ENCODE measurements at places on chromosomes 11 and 22. TPM values are rescaled to one million over a fixed set of nuclear protein-coding genes. Genes with fewer than 3 reads are reported as not detected.

CALCB gene
- 0.25 TPM for total RNA-seq

DNA sequence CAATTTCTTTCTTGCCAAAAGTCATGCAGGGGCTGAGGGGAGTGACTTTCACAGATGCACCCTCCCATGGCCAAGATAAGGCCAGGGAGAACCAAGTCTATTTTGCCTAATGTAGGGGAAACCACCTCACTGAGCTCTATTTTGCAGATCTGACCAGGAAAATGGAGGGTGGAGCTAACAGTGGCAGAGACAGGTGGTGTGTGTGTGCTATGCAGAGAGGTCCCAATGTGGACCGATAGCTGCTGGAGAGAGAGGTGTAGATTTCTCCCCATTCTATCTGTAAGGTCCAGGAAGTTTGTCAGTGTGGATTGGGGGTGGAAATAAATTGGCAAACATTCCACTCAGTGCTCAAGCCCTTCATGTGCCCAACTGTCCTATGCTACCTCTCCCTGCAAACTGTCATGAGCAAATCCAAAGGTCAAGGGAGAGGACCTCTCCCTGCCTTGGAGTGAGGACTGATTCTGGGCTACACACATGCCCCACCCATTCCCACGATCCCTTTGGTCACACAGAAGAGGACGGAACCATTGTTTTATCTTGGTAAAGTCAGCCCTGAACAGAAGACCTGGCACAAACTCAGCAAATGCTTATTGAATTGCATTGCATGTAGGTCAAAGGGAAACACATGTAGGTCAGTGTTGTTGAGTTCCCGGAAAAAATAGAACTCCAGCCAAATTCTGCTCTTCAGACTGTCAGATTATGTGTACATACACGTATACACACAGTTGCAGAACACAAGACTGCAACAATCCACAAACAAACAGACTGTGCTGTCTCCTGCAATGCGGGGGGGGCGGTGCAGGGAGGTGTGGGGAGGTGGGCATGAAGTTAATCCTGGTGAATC lies 65.9 kb downstream of the C11orf58 start:
- H3K27ac ChIP-seq: no peak overlapping the region
- no peaks in the 10 kb centered on the region for H3K36me3 ChIP-seq
- H3K4me1 ChIP-seq: no peaks in the 10 kb centered on the region
- H3K27me3 ChIP-seq: peaks cover 3% of the 10 kb centered on the region
- no peak overlapping the region for H3K4me3 ChIP-seq
- no peak for DNase-seq

- no peak for DNase-seq
- H3K4me3 ChIP-seq: no peak overlapping the region
- H3K27ac ChIP-seq: no peak overlapping the region
- H3K4me1 ChIP-seq: no peaks in the 10 kb centered on the region
- H3K36me3 ChIP-seq: no peaks in the 10 kb centered on the region
Observed at GRCh38 chr11:104222464-104222863, 58.5 kb upstream of the PDGFD start.

- no peak overlapping the region for H3K27ac ChIP-seq
- H3K4me3 ChIP-seq: no peak overlapping the region
- H3K36me3 ChIP-seq: no peaks in the 10 kb centered on the region
- DNase-seq: no peak
Observed at GRCh38 chr22:25759825-25760231, 17.8 kb downstream of the MYO18B start.

SYCE3 gene
- not detected for total RNA-seq

TRIM48 gene
- total RNA-seq: not detected

SCUBE2 gene
- total RNA-seq: not detected

DNA sequence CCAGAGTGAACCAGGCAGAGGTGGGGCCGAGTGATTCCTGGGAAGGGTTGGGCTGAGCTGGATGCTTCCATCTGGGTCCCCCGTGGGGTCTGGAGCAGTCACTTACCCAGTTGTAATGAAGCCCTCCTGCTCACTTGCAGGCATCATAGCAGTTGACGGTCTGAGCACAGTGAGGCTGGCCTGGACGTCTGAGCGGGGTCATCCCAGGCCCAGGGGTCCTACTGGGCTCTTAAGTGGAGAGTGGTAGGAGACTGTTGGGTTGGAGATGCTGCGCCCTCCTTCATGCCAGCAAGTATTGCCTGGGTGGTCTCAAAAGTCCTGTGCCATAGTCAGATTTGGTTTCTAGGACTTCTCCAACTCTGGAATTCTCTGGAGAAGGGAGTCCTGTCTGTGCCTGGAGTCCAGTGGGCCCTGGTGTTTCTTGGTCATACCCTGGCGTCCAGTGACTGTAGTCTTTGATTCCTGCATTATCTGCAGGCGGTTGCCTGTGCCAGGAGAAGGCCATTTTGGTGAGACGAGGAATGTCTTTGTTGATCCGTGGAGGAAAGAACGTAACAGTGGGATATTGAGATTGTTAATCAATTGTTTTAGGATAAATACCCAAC lies 82.3 kb downstream of the TBC1D22A start:
- H3K4me3 ChIP-seq: no peak overlapping the region
- peaks cover 11% of the 10 kb centered on the region for H3K36me3 ChIP-seq
- H3K4me1 ChIP-seq: no peaks in the 10 kb centered on the region
- no peak for DNase-seq

GRCh38 chr11:62166371-62166770 lies 23.6 kb upstream of the SCGB1D1 start:
- H3K27me3 ChIP-seq: peaks cover 12% of the 10 kb centered on the region
- H3K4me3 ChIP-seq: no peak overlapping the region
- no peak overlapping the region for H3K27ac ChIP-seq
- no peaks in the 10 kb centered on the region for H3K4me1 ChIP-seq
- no peaks in the 10 kb centered on the region for H3K36me3 ChIP-seq

DNA sequence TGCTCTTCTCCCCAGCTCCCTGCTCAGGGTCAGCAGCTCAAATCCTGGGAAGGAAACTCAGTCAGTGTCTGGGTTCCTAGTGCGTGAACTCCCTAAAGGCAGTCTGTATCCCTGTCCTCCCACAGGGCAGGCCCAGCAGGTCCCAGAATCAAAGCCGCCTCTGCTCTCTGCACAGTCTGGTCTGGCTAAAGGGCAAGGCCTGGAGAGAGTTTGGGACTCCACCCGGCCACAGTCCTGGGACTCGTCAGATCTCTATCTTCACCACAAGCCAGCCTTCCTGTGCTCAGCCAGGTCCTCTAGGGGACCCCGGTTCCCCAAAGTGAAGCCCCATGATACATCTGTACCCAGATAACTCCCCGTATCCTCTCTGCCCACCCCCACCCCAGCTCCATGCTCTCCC lies 56.2 kb upstream of the CSNK2A3 start:
- no peak overlapping the region for H3K4me3 ChIP-seq
- DNase-seq: no peak
- H3K4me1 ChIP-seq: no peaks in the 10 kb centered on the region
- H3K27me3 ChIP-seq: no peaks in the 10 kb centered on the region

DNA sequence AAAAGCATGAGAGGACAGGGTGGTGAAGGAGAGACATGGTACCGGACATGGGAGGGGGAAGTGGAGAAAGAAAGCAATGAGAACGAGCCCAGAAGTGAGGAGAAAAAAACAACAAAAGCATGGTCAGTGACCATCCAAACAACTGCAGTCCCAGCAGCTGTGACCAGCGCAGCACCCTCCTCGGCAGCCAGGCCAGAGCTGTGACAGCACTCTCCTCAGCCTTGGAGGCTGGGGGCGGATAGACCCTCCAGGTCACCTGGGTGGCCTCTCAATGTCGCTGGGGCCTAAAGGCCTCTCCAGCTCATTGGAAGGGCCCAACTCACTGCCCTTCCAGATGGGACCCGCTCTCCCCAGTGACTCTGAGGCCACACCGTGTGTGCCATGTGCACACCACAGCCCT lies 103.3 kb downstream of the MED15 start:
- H3K4me1 ChIP-seq: peaks cover 6% of the 10 kb centered on the region
- H3K27ac ChIP-seq: no peak overlapping the region
- no peaks in the 10 kb centered on the region for H3K27me3 ChIP-seq
- H3K4me3 ChIP-seq: no peak overlapping the region
- H3K36me3 ChIP-seq: no peaks in the 10 kb centered on the region

OR56A1 gene
- total RNA-seq: not detected

DNA sequence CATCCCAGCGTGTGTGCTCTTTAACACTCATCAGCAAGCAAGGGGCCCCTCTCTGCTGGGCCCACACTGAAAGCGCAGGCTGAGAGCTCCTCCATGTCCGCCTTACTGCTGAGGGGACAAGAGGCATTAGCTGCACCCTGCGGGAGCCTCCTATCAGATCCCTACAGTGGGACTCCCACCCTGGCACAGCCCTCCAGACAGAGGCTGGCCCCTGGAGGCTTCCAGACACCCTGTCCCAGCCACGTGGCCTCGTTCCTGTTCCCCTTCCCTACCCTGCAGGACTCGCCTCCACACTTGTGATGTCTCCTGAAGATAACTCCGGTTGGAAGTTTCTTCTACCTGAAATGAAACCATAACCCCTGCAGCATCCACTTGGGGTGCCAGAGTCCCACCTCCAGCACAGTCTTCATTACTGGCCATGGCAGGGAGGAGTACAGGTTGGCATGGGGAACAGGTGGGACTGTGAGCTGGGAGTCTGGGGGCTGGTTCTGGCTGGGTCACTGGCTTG lies 5.0 kb upstream of the SH3BP1 start:
- no peaks in the 10 kb centered on the region for H3K27me3 ChIP-seq
- peak overlapping the region; percentile 59 for H3K4me3 ChIP-seq
- no peaks in the 10 kb centered on the region for H3K36me3 ChIP-seq
- H3K4me1 ChIP-seq: peaks cover 89% of the 10 kb centered on the region

OR5M10 gene
- total RNA-seq: not detected

DNA sequence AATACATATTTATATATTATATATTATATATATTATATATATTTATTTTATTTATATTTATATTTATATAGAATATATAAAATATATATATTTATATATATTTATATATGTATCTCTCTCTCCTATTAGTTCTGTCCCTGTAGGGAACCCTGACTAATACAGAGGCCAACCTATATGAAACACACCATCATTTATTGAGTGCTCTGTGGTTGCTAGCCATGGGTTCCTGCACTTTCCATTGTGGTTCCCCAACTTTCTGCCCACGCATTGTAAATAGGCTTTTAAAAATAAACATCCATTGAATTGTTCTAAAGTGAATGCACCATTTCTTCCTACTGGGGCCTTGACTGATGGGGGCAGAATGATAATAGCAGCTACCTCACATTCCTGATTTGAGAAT lies 93.8 kb upstream of the SESN3 start:
- H3K27me3 ChIP-seq: no peaks in the 10 kb centered on the region
- no peak overlapping the region for H3K4me3 ChIP-seq
- H3K36me3 ChIP-seq: no peaks in the 10 kb centered on the region
- no peak for DNase-seq
- no peak overlapping the region for H3K27ac ChIP-seq
- peaks cover 5% of the 10 kb centered on the region for H3K4me1 ChIP-seq

GRCh38 chr22:37316405-37316804 lies 34.1 kb downstream of the CYTH4 start:
- DNase-seq: no peak
- no peak overlapping the region for H3K27ac ChIP-seq
- H3K36me3 ChIP-seq: peaks cover 23% of the 10 kb centered on the region
- H3K4me1 ChIP-seq: peaks cover 28% of the 10 kb centered on the region
- H3K27me3 ChIP-seq: no peaks in the 10 kb centered on the region
- H3K4me3 ChIP-seq: no peak overlapping the region

GRCh38 chr11:118430956-118431355 lies 5.3 kb upstream of the KMT2A start:
- no peak overlapping the region for H3K27ac ChIP-seq
- DNase-seq: no peak
- no peaks in the 10 kb centered on the region for H3K27me3 ChIP-seq

MYO7A gene
- 0.84 TPM for total RNA-seq

- H3K36me3 ChIP-seq: no peaks in the 10 kb centered on the region
- DNase-seq: no peak
- no peaks in the 10 kb centered on the region for H3K4me1 ChIP-seq
Observed at GRCh38 chr22:28077166-28077565, 158.1 kb upstream of the PITPNB start.

TMEM45B gene
- total RNA-seq: 1.1 TPM

DNA sequence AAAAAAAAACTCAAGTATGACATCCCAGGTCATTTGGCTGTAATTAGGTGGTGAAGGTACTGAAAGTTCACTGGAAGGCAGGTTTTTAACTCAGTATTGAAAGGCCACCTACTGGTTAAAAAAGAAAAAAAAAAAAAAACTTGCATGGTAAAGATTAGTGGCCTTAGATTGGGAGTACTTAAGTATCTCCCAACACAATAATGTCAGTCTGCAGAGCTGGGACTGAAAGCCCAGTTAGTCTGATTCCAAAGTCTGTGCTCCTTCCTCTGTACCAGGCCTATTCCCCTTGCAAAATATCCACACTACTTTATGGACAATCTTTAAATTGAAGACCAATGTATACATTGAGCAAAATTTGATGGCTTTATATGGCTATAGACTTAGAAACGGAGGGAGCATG lies 85.5 kb downstream of the NOX4 start:
- no peaks in the 10 kb centered on the region for H3K27me3 ChIP-seq
- DNase-seq: no peak
- no peaks in the 10 kb centered on the region for H3K36me3 ChIP-seq
- H3K4me3 ChIP-seq: no peak overlapping the region
- no peak overlapping the region for H3K27ac ChIP-seq

ASRGL1 gene
- 0.57 TPM for total RNA-seq

- no peak for DNase-seq
- H3K27me3 ChIP-seq: no peaks in the 10 kb centered on the region
- peaks cover 20% of the 10 kb centered on the region for H3K4me1 ChIP-seq
- no peak overlapping the region for H3K4me3 ChIP-seq
Observed at GRCh38 chr11:12179531-12179930, 69.1 kb downstream of the MICAL2 start.

DNA sequence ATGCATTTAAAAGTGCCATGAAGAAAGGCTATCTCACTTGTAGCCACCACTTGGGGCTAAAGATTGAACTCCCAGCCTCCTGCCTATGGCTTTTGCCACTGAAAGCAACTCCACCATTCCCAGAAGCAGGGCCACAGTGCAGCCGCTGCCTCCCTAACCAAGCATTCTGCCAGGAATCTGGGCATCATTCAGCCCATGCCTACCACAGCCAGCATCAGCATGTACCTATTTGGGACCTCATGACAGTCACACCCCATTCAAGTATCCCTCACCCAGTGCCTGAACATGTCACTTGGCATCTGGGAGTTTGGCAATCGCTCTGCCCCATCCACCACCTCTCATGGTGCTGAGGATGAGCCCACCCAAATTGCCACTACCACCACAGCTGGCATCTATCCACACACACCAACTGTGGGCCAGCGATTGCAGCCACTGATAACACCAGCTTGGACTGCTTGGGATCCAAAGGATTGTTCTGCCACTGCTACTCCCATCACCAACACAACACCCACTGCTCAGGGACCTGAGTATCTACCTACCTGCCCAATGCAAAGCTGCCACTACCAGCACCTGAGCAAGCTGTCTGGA lies 234.4 kb downstream of the GRM5 start:
- no peak overlapping the region for H3K27ac ChIP-seq
- H3K4me1 ChIP-seq: no peaks in the 10 kb centered on the region
- H3K4me3 ChIP-seq: no peak overlapping the region
